Stomach (tissue), 19 donors: ENCODE measurements at places on chromosomes 5 and 9. TPM values are rescaled to one million over a fixed set of nuclear protein-coding genes. Genes with fewer than 3 reads are reported as not detected.
A peak's percentile ranks its signal among the peaks of the same experiment; 100 is the strongest.

- no peaks in the 10 kb centered on the region for H3K4me1 ChIP-seq
- H3K27ac ChIP-seq: no peak overlapping the region
- H3K36me3 ChIP-seq: no peaks in the 10 kb centered on the region
- H3K4me3 ChIP-seq: no peak overlapping the region
- no peak for DNase-seq
- no peaks in the 10 kb centered on the region for H3K27me3 ChIP-seq
Observed at GRCh38 chr5:169629847-169630548, 7.1 kb upstream of the DOCK2 start.

DNA sequence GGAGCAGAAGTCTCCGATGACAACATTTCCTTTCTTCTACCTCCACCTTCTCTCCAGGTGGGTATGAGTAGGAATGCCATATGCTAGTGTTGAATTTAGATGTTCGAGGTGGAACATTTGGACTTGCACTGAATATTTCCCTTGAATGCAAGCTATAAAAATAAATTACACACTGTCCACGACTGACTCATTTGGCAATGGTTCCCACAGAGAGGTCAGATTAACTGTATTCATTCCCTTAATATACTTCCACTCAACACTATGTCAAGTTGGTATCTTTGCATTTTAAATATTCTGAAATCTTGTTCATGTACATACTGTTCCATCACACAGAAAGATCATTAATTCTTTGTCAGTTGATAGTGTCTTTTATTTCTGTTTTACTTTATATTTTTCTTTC, 222.6 kb upstream of the PIK3R1 start:
- no peak for DNase-seq
- H3K27ac ChIP-seq: no peak overlapping the region
- H3K36me3 ChIP-seq: no peaks in the 10 kb centered on the region
- no peaks in the 10 kb centered on the region for H3K4me1 ChIP-seq
- H3K27me3 ChIP-seq: no peaks in the 10 kb centered on the region
- H3K4me3 ChIP-seq: no peak overlapping the region

GRCh38 chr5:72015103-72015548, 92.1 kb upstream of the MAP1B start:
- H3K36me3 ChIP-seq: no peaks in the 10 kb centered on the region
- peaks cover 8% of the 10 kb centered on the region for H3K4me1 ChIP-seq
- DNase-seq: peak; percentile 61
- H3K27me3 ChIP-seq: peaks cover 12% of the 10 kb centered on the region
- H3K4me3 ChIP-seq: no peak overlapping the region
- no peak overlapping the region for H3K27ac ChIP-seq

Gene FCHO2
- polyA plus RNA-seq: 10.2 TPM

Gene PAX5
- polyA plus RNA-seq: 0.43 TPM

Gene CDO1
- 1.8 TPM for polyA plus RNA-seq

Gene SLC45A2
- polyA plus RNA-seq: 0.20 TPM
